ENCODE measurements at places on chromosomes 5 and 9. TPM values are rescaled to one million over a fixed set of nuclear protein-coding genes. Genes with fewer than 3 reads are reported as not detected.

Gene HCN1
- not detected for total RNA-seq

Gene ZFP37
- total RNA-seq: 1.8 TPM

Gene HNRNPK
- total RNA-seq: 601 TPM

Gene DOCK2
- total RNA-seq: 266 TPM

Gene ZCCHC10
- 22.8 TPM for total RNA-seq

Gene NIPSNAP3A
- total RNA-seq: 18.3 TPM

Gene SLC6A18
- not detected for total RNA-seq

Gene PTGER4
- total RNA-seq: 51.4 TPM

Gene LRRC19
- total RNA-seq: not detected

Gene LMAN2
- total RNA-seq: 110 TPM

GRCh38 chr5:12777342-12777741 lies 873.1 kb upstream of the CTNND2 start:
- no peaks in the 10 kb centered on the region for H3K4me1 ChIP-seq
- no peak for DNase-seq
- no peaks in the 10 kb centered on the region for H3K27me3 ChIP-seq
- H3K36me3 ChIP-seq: no peaks in the 10 kb centered on the region

- H3K36me3 ChIP-seq: peaks cover 21% of the 10 kb centered on the region
- no peaks in the 10 kb centered on the region for H3K27me3 ChIP-seq
- peaks cover 68% of the 10 kb centered on the region for H3K4me1 ChIP-seq
- H3K4me3 ChIP-seq: peak overlapping the region; percentile 90
These were observed 2.0 kb upstream of the TNFAIP8 start for GRCh38 chr5:119353686-119354366.

- H3K27me3 ChIP-seq: peaks cover 15% of the 10 kb centered on the region
- H3K27ac ChIP-seq: no peak overlapping the region
- H3K4me1 ChIP-seq: peaks cover 2% of the 10 kb centered on the region
- DNase-seq: peak; percentile 15
- no peaks in the 10 kb centered on the region for H3K36me3 ChIP-seq
These were observed 4.6 kb downstream of the FLT4 start for GRCh38 chr5:180644825-180645273.

DNA sequence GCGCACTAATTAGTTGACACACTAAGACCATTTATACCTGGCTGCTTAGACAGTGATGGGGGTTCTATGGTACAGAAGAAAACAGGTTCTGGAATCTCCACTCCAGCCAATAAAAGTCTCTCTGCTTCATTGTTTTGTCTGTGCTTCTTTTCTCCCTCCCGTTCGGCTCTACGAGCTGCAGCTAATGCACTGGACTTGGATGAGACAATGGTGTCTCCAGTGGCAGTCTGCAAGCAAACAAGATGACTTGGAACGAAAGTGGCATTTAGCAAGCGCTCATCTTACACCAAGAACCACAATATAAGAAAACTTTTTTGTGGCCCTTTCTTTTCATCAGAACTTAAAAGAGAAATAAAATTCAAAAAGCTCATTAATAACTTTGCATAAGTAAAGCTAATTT lies 30.2 kb downstream of the GFM2 start:
- DNase-seq: no peak
- no peaks in the 10 kb centered on the region for H3K4me1 ChIP-seq
- H3K27me3 ChIP-seq: no peaks in the 10 kb centered on the region

DNA sequence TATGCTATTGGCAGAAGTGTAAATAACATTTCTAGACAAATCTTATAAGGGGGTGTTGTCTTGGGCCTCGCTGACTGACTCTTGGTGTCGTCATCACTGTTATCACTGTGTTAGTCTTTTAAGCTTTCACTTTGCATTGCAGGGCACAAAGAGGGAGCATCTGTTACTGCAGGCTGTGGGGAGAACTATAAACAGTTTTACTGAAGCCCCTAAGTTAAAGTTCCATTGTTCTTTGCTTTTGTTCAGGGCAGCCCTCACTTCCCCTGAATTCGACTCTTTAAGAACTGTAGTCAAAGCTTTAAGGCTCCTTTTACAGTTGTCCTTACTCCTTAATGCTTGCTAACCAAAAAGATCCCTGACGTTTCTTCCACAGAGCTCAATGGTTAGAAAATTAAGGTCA lies 605.0 kb downstream of the RAB3C start:
- H3K4me1 ChIP-seq: peaks cover 4% of the 10 kb centered on the region
- no peak overlapping the region for H3K27ac ChIP-seq
- H3K36me3 ChIP-seq: no peaks in the 10 kb centered on the region
- H3K27me3 ChIP-seq: peaks cover 41% of the 10 kb centered on the region
- no peak for DNase-seq
- no peak overlapping the region for H3K4me3 ChIP-seq

GRCh38 chr5:62284946-62285891 lies 20.8 kb upstream of the KIF2A start:
- peak overlapping the region; percentile 67 for H3K4me3 ChIP-seq
- no peaks in the 10 kb centered on the region for H3K27me3 ChIP-seq
- peak overlapping the region; percentile 98 for H3K27ac ChIP-seq

- H3K27me3 ChIP-seq: peaks cover 2% of the 10 kb centered on the region
- DNase-seq: no peak
- peaks cover 3% of the 10 kb centered on the region for H3K4me1 ChIP-seq
- H3K27ac ChIP-seq: no peak overlapping the region
- no peaks in the 10 kb centered on the region for H3K36me3 ChIP-seq
- no peak overlapping the region for H3K4me3 ChIP-seq
These were observed 83.3 kb upstream of the IGFBPL1 start for GRCh38 chr9:38507587-38507986.

DNA sequence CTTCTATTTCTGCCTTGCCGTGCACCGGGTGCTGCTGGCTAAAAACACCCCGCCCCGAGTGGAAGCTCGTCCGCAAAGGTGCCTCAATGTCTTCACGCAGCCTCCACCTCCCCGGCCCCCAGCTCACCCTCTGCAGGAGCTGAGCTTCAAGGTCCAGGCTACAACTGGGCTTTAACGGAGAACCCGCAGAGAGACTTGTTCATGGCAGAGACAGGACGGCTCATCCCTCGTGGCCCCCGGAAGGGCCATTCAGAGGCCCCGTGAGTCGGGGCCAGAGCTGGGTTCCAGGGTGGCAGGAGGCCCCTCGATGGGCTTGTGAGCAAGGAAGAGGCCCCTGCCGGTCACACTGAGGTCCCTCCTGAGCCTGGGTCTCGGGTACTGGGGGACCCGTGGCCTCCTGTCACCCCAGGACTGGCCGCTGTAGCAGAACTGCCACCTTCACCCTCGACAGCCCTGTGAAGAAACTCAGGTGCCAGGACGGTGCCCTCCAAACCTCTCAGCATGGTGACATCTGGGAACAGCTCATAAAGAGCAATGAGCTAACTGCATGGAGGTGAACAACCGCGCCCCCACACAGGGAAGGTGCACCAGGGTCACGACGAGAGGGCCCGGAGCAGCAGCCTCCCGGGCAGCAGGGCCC lies 58.0 kb upstream of the UBAC1 start:
- no peaks in the 10 kb centered on the region for H3K36me3 ChIP-seq
- H3K27ac ChIP-seq: no peak overlapping the region
- H3K27me3 ChIP-seq: no peaks in the 10 kb centered on the region
- DNase-seq: no peak
- no peaks in the 10 kb centered on the region for H3K4me1 ChIP-seq

DNA sequence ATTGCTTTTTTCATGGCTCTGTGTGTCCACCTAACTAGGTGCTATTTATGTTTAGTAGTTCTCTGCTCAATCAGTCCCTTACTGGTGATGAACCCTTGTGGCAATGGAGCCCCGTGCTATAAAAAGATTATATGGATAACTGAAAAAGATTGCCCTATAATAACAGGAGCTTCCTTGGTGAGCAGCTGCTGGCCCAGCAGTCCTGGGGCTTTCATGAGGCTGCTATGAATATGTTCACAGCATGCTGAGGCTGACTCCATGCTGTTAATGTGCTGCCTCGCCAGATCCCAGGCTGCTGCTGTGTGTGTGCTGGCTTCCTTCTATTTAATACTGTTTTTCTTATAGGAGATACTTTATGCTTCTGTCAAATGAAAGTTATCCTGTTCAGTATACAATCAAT lies 357.5 kb downstream of the TAF11L14 start:
- H3K27me3 ChIP-seq: no peaks in the 10 kb centered on the region
- H3K4me1 ChIP-seq: no peaks in the 10 kb centered on the region
- H3K27ac ChIP-seq: no peak overlapping the region
- no peak overlapping the region for H3K4me3 ChIP-seq
- no peak for DNase-seq

- peaks cover 41% of the 10 kb centered on the region for H3K36me3 ChIP-seq
- no peaks in the 10 kb centered on the region for H3K27me3 ChIP-seq
- no peak for DNase-seq
- no peak overlapping the region for H3K27ac ChIP-seq
- peaks cover 70% of the 10 kb centered on the region for H3K4me1 ChIP-seq
These were observed 9.1 kb downstream of the TGFBR1 start for GRCh38 chr9:99114049-99114440.

- H3K27ac ChIP-seq: no peak overlapping the region
- H3K27me3 ChIP-seq: no peaks in the 10 kb centered on the region
- DNase-seq: no peak
- H3K4me3 ChIP-seq: no peak overlapping the region
- H3K4me1 ChIP-seq: no peaks in the 10 kb centered on the region
These were observed 50.6 kb upstream of the KLF4 start for GRCh38 chr9:107540164-107540561.

- DNase-seq: no peak
- no peak overlapping the region for H3K4me3 ChIP-seq
- H3K27ac ChIP-seq: no peak overlapping the region
- H3K27me3 ChIP-seq: peaks cover 42% of the 10 kb centered on the region
These were observed 3.1 kb downstream of the LCNL1 start for GRCh38 chr9:136985853-136986252.

DNA sequence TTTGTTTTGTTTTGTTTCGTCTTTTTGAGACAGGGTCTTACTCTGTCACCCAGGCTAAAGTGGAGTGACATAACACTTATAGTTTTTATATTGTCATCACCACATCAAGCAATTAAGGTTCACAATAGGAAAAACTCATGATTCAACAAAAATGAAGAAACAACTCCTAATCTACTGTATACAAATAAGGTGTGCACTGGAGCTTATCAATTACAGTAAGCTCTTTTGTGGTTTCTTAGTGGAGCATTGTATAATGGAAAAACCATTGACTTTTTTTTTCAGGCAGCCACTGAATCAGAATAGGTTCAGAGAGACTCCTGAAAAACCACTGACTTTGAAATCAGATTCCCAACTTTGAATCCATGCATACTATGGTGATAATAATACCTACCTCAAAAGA lies 10.8 kb upstream of the PLIN2 start:
- H3K4me1 ChIP-seq: peaks cover 12% of the 10 kb centered on the region
- H3K27me3 ChIP-seq: peaks cover 2% of the 10 kb centered on the region
- no peak for DNase-seq
- H3K27ac ChIP-seq: no peak overlapping the region
- H3K4me3 ChIP-seq: no peak overlapping the region

- H3K27me3 ChIP-seq: peaks cover 3% of the 10 kb centered on the region
- no peak overlapping the region for H3K27ac ChIP-seq
- DNase-seq: no peak
- H3K4me1 ChIP-seq: no peaks in the 10 kb centered on the region
These were observed 125.3 kb upstream of the IRX4 start for GRCh38 chr5:2007878-2008501.

GRCh38 chr9:116817762-116818161 lies 130.7 kb downstream of the TRIM32 start:
- no peak overlapping the region for H3K4me3 ChIP-seq
- H3K36me3 ChIP-seq: no peaks in the 10 kb centered on the region
- no peak overlapping the region for H3K27ac ChIP-seq
- no peaks in the 10 kb centered on the region for H3K27me3 ChIP-seq
- DNase-seq: no peak
- no peaks in the 10 kb centered on the region for H3K4me1 ChIP-seq

DNA sequence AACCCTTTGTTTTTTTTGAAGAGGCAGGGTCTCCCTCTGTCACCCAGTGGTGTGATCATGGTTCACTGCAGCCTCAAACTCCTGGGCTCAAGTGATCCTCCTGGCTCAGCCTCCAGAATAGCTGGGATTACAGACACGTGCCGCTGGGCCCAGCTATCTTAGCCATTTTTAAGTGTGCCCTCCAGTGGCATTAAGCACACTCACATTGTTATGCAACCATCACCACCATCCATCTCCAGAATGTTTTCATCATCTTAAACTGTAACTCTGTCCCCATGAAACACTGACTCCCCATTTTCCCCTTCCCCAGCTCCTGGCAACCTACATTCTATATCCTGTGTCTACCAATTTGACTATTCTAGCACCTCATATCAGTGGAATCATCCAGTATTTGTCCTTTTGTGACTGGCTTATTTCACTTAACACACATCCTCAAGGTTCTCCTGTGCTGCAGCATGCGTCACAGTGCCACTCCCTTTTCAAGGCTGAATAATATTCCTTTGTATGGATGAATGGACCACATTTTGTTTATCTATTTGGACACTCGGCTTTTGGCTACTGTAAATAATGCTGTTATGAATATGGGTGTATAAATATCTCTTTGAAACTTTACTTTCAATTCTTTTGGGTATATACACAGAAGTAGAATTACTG lies 12.5 kb upstream of the RAPGEF1 start:
- no peak overlapping the region for H3K27ac ChIP-seq
- H3K4me1 ChIP-seq: peaks cover 7% of the 10 kb centered on the region
- no peak for DNase-seq
- H3K36me3 ChIP-seq: no peaks in the 10 kb centered on the region
- H3K27me3 ChIP-seq: peaks cover 18% of the 10 kb centered on the region

GRCh38 chr9:134367791-134368490 lies 41.7 kb downstream of the RXRA start:
- no peaks in the 10 kb centered on the region for H3K27me3 ChIP-seq
- DNase-seq: no peak
- H3K27ac ChIP-seq: no peak overlapping the region
- peaks cover 3% of the 10 kb centered on the region for H3K4me1 ChIP-seq
- H3K4me3 ChIP-seq: no peak overlapping the region

DNA sequence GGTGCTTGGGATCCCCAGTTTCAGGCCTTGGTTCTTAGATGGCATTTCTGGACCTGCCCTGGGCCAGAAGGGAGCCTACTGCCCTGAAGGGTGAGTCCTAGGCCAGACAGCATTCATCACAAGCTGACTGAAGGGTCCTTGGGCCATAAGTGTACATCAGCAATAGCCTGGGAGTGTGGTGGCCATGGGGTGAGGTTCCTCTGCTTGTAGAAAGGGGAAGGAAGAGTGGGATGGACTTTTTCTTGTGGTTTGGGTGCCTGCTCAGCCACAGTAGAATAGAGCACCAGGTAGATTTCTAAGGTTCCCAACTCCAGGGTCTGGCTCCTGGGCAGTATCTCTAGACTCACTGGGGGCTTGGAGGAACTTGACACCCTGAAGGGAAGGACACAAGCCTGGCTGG lies 95.2 kb upstream of the PHF24 start:
- H3K4me1 ChIP-seq: no peaks in the 10 kb centered on the region
- H3K27me3 ChIP-seq: peaks cover 4% of the 10 kb centered on the region

- H3K4me3 ChIP-seq: no peak overlapping the region
- H3K36me3 ChIP-seq: peaks cover 5% of the 10 kb centered on the region
- peaks cover 6% of the 10 kb centered on the region for H3K27me3 ChIP-seq
- no peak overlapping the region for H3K27ac ChIP-seq
These were observed 68.2 kb upstream of the ITGA2 start for GRCh38 chr5:52920929-52921328.

- H3K4me3 ChIP-seq: no peak overlapping the region
- H3K4me1 ChIP-seq: peaks cover 22% of the 10 kb centered on the region
- no peak overlapping the region for H3K27ac ChIP-seq
- H3K36me3 ChIP-seq: peaks cover 4% of the 10 kb centered on the region
These were observed 17.0 kb downstream of the BICD2 start for GRCh38 chr9:92747459-92748232.

- no peak overlapping the region for H3K4me3 ChIP-seq
- no peak overlapping the region for H3K27ac ChIP-seq
- DNase-seq: no peak
- H3K36me3 ChIP-seq: peaks cover 5% of the 10 kb centered on the region
These were observed 120.4 kb upstream of the SPRY4 start for GRCh38 chr5:142445266-142445665.

- DNase-seq: peak; percentile 65
- peaks cover 44% of the 10 kb centered on the region for H3K4me1 ChIP-seq
- no peaks in the 10 kb centered on the region for H3K27me3 ChIP-seq
- H3K4me3 ChIP-seq: peak overlapping the region; percentile 95
- H3K36me3 ChIP-seq: peaks cover 5% of the 10 kb centered on the region
These were observed 662 bp downstream of the SUSD3 start for GRCh38 chr9:93059011-93059714.

All from activated naive CD8-positive, alpha-beta T cell treated with anti-CD3 and anti-CD28 coated beads, Interleukin-2, amount 10 ng/mL, durations not matched to agents 7 days and 5 days (primary cell).